ENCODE measurements at places on chromosomes 7 and 10. TPM values are rescaled to one million over a fixed set of nuclear protein-coding genes. Genes with fewer than 3 reads are reported as not detected.

DNA sequence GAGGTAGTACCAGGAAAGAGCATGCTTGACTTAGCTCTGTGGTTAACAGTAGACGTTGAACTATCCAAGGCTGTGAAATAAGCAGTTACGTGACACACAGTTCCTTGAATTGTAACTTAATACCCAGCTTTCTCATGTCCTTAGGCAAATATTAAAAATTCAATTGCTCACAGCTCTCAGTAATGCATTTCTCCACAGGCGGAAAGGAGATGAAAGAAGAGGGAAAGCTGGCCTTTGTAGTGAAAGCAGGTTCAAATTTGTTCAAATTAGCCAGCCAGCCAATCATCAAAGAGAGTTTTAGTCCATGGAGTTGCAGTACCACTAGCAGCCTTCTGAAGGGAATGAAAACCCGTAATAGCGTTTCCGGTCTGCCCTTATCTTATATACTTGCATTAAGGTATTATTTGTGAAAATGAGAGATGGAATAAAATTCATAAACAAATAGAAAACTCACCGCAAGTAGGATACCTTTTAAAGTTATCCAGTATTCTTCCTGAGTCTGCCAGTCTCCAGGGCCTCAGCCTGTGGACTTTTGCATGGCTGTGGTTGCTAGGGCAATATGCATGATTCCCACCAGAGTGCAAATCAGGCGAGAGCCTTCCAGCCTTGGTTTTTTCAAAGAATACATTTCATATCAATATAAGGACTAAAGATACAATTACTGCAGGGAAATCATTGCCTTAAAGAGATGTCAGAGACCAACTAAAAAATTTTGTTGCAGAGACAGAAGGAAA, 795.5 kb downstream of the TNS3 start:
- no peak overlapping the region for H3K27ac ChIP-seq
- no peak for DNase-seq
- H3K4me1 ChIP-seq: no peaks in the 10 kb centered on the region

GRCh38 chr7:131249003-131249402, 78.7 kb upstream of the MKLN1 start:
- H3K27ac ChIP-seq: no peak overlapping the region
- H3K4me3 ChIP-seq: no peak overlapping the region
- no peaks in the 10 kb centered on the region for H3K27me3 ChIP-seq
- no peaks in the 10 kb centered on the region for H3K36me3 ChIP-seq
- H3K4me1 ChIP-seq: no peaks in the 10 kb centered on the region

DNA sequence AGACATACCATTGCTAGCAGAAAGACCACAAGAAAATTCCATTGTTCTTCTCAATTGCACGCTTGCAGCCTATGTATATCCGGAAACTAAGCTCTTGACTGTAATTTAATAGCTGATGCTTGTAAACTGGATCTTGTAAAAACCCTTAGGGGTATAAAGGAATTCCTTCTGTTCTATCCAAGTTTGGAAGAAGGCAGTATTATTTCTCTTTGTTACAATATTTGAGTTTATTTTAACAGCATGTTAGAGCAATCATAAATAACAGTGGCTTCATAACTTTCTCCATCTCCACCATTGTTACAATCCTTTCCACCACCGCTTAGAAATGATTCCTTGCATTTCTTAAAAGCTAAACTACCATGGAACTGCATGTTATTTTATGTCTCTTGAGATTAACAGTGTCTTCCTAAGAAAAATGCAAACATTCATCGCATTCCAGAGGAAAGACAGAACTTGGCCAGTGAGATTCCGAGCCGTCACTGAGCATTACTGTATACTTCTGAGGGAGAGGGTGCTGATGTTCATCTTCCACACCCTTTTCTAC, 92.5 kb downstream of the TRIL start:
- H3K4me3 ChIP-seq: no peak overlapping the region
- no peak for DNase-seq
- no peaks in the 10 kb centered on the region for H3K36me3 ChIP-seq
- H3K4me1 ChIP-seq: no peaks in the 10 kb centered on the region
- H3K27ac ChIP-seq: no peak overlapping the region

- no peaks in the 10 kb centered on the region for H3K36me3 ChIP-seq
- H3K27me3 ChIP-seq: peaks cover 49% of the 10 kb centered on the region
- no peak overlapping the region for H3K27ac ChIP-seq
Observed at GRCh38 chr7:128217030-128217805, 23.9 kb upstream of the LEP start.

DNA sequence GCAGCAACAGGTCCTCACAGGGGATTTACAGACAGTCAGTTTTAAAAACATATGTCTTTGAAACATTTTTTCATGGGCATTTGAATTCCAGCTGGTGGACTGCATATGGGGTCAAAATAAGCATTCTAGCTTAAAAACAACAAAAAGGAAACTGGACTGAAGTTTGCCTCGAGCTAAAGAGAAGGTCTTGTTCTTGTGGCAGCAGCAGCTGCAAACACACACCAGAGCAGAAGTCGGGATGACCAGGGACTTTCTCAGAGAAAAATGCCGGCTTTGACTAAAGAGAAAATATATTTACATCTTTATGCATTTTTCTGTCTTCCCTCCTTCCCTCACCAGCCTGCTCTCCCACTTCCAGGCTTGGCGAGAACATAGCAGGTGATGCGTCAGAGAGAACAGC, 361.4 kb downstream of the CXCL12 start:
- no peaks in the 10 kb centered on the region for H3K27me3 ChIP-seq
- no peak overlapping the region for H3K27ac ChIP-seq
- H3K4me3 ChIP-seq: no peak overlapping the region

The CCL24 gene
- not detected for total RNA-seq

The CAV2 gene
- total RNA-seq: 265 TPM

The LIPK gene
- total RNA-seq: not detected

GRCh38 chr7:110800984-110801383, 289.9 kb upstream of the LRRN3 start:
- no peak for DNase-seq
- H3K27ac ChIP-seq: no peak overlapping the region
- H3K4me3 ChIP-seq: no peak overlapping the region
- H3K4me1 ChIP-seq: no peaks in the 10 kb centered on the region
- no peaks in the 10 kb centered on the region for H3K36me3 ChIP-seq

DNA sequence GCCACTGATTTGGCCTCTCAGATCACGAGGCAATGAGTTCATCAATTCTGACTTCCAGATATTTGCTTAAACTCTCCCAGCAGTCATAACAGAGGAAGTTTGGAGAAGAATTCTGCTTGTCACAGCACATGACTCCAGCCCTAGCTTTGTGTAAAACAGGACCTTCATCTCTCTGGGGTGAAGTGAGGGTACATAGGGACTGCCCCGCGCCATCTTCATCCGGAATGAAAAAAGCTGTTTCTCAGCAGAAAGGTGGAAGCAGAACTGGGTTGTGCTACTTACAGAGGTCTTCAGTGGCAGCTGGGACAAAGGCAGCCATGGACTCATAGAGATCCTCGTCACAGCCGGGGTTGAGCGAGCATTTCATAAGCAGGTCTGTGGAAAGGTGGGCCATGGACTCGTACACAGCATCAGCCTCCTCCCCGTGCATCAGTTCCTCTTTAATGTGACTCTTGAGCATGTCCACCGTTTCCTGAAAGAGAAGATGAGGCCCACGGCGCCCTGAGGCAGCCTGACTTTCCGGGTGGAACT, 58.4 kb upstream of the TM9SF3 start:
- no peaks in the 10 kb centered on the region for H3K36me3 ChIP-seq
- no peak overlapping the region for H3K4me3 ChIP-seq
- no peaks in the 10 kb centered on the region for H3K27me3 ChIP-seq
- no peaks in the 10 kb centered on the region for H3K4me1 ChIP-seq

DNA sequence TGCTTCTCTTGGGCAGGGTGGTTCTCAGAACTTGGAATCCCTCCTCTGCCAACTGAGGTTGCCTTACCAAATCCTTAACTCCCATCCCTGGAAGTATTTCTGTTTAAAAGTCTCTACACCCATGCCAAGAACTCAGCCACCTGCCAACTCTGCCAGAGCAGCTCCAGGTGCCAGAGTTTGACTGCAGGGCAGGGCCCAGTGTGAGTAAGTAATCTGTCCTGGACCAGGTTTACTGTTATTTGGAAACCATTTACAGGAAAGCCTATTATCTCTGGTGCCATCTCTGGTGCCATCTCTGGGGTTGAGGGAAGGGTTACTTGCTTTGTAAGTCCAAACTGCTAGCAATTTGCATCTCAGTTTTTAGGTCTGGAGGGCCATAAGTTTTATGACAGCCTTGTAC, 2.5 kb downstream of the TSPAN15 start:
- H3K27me3 ChIP-seq: no peaks in the 10 kb centered on the region
- no peak overlapping the region for H3K4me3 ChIP-seq
- H3K4me1 ChIP-seq: peaks cover 81% of the 10 kb centered on the region

GRCh38 chr7:158645842-158646241, 58.2 kb upstream of the PTPRN2 start:
- no peak for DNase-seq
- no peak overlapping the region for H3K4me3 ChIP-seq
- H3K4me1 ChIP-seq: no peaks in the 10 kb centered on the region

- no peak overlapping the region for H3K27ac ChIP-seq
- no peaks in the 10 kb centered on the region for H3K27me3 ChIP-seq
- H3K4me1 ChIP-seq: peaks cover 4% of the 10 kb centered on the region
- no peak overlapping the region for H3K4me3 ChIP-seq
Observed at GRCh38 chr7:68729371-68729770, 868.9 kb upstream of the AUTS2 start.

- no peak overlapping the region for H3K27ac ChIP-seq
- no peaks in the 10 kb centered on the region for H3K27me3 ChIP-seq
- H3K4me1 ChIP-seq: no peaks in the 10 kb centered on the region
Observed at GRCh38 chr10:102322914-102323313, 72.6 kb upstream of the NFKB2 start.

DNA sequence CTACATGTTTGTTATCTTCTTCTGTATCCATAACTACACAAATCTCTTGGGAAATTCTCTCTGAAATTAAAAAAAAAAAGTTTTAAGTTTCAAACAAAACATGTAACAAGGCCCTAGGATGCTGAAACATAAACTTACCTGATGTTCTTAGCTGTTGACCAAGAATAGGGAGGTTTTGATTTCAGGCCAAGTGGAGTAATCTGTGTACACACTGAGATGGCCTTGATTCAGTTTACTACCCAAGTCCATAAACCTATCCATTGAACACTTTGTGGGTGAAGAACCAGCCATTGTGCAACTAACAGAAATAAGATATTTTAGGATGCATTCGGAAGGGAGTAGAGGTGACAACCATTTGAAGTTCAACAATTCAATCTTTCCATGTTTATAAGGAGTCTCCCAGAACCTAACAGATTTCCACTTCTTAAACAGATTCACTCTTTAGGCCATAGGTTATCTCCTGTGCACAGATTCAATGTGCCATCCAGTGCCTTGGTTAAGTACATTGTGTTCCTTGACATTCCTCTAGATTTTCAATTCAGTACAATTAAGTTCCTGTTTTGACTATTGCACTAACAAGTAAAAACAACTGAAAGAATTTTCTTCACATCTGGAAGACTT, 143.1 kb downstream of the CRPPA start:
- H3K4me3 ChIP-seq: no peak overlapping the region
- no peaks in the 10 kb centered on the region for H3K4me1 ChIP-seq

All from heart right ventricle (tissue), 16 donors.